ENCODE measurements at places on chromosomes 16 and 17.

- DNase-seq, result no peak
Measured at GRCh38 chr16:347203-347602, 5.3 kb downstream of the AXIN1 start.

- no peak for DNase-seq
Measured at GRCh38 chr17:42680331-42680808, 1.3 kb downstream of the CCR10 start.

DNA sequence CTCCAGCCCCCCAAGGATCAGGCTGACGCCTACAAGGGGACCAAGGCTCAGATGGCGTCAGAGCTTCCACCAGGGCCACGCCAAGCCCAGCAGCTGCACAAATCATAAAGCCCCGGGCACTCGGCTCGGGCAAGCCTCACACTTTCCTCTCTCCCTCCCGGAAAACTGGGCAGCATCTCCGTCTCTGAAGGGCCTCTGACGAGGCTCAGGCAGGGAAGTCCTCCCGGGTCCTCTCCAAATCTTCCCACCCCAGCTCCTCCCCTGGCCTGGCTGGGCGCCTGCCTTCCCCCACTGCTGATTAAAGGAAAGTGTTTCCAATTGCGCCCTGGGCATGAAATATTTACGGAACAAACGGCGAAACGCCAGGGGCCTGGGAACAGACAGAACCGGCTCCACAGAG lies 38.5 kb downstream of the PIEZO1 start:
- no peak for DNase-seq

GRCh38 chr16:1036726-1037393 lies 35.7 kb upstream of the SSTR5 start:
- DNase-seq, result no peak

GRCh38 chr17:16989230-16989952 lies 17.5 kb upstream of the TNFRSF13B start:
- no peak for DNase-seq

DNA sequence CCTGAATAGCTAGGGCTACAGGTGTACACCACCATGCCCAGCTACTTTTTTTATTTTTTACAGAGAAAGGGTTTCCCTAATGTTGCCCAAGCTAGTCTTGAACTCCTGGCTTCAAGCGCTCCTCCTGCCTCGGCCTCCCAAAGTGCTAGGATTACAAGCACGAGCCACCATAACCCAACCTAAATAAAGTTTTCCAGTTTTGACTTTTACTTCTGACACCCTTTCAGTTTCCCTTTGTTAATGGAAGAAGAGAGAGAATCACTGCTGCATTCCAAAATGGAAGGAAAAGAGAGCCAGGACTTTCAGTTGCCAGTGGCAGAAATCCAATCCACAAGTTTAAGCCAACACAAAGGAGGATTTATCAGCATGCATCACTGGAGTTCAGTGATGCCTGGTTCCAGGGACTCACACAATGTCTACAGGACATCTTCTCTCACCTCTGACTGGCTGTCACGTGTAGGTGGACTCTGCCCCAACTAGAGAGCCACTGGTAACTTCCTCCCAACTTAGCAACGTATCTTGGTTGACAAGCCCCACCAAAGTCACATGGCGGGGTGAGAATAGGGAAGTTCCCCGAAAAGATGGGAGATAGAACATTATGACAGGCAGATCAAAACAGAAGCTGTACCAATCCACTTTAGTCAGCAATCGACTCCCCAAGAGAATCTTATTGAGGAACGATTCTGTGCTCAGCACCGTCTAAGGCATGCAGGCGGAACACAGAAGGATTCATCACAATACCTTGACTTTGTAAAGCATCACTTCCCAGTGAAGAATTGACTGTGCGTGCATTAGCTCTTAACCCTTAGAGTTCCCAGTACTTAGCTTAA lies 46.5 kb downstream of the GAS7 start:
- no peak for DNase-seq

DNA sequence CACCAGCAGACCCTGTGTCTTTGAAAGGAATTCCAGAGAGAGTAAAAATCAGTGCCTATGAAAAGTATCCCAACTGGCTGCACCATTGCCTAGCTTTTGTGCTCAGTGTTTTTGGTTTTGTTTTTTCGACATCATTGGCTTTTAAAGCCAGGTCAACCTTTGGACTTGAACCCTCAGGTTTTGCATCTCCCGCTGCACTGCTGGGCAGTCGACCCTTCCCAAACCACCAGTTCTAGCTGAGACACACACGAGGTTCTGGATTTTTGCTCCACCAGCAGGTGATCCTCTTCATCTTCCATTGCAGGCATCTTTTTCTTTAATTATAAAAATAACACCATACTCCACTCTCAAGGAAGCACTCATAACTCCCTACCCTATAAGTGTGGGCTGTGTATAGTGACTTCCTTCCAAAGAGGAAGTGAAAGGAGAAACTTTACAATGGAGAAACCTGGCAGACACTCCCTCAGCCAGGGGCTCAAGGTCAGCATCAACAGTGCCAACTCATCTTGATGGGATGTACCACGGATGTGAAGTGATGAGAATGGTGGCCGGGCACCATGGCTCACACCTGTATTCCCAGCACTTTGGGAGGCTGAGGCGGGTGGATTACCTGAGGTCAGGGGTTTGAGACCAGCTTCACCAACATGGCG lies 57.8 kb downstream of the BMERB1 start:
- no peak for DNase-seq

GRCh38 chr16:66520406-66521170 lies 29.3 kb downstream of the TK2 start:
- no peak for DNase-seq
